Activated CD4-positive, alpha-beta T cell treated with anti-CD3 and anti-CD28 coated beads, Interleukin-2, amount 10 ng/mL, durations not matched to agents 24 days and 14 days (primary cell): ENCODE measurements at places on chromosomes 4 and X.

- no peak for DNase-seq
Observed at GRCh38 chrX:116667346-116668134, 204.8 kb upstream of the CT83 start.

- no peak for DNase-seq
Observed at GRCh38 chr4:88216395-88216794, 58.0 kb upstream of the ABCG2 start.

- DNase-seq = no peak
Observed at GRCh38 chr4:53461244-53461643, 83.8 kb downstream of the FIP1L1 start.

DNA sequence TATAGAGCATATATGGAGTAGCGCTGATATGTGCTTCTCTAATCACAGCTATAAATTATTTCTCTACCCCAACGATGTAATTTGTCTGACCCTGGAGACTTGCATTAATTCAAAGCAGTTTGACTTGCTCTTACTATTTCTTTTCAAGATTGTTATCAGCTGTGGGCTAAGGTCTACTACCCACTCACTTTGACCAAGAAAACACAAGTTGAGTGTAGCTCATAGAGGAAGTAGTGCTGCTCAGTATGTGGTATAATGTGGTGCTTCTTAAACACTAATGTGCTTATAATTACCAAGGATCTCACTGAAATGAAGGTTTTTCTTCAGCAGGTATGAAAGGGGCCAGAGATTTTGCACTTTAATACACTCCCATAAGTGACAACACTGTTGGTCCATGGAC lies 70.1 kb downstream of the INPP4B start:
- no peak for DNase-seq

DNA sequence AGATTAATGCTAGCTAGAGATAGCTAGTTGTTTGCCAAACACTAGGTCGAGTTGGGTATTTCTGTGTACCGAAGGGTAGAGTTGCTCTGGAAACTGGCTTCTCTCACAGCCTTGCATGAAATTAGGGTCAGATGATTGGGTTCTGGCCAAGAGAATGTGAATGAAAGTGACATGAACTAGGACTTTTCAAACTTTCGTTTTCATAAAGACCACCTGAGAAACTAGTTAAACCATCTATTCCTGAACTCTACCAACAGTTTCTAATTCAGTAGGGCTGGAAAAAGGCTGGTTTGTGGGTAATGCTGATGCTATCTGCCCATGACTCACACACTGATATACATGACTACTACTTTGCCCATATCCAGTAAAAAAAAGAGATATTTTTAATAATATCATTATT lies 157.6 kb downstream of the GASK1B start:
- no peak for DNase-seq

DNA sequence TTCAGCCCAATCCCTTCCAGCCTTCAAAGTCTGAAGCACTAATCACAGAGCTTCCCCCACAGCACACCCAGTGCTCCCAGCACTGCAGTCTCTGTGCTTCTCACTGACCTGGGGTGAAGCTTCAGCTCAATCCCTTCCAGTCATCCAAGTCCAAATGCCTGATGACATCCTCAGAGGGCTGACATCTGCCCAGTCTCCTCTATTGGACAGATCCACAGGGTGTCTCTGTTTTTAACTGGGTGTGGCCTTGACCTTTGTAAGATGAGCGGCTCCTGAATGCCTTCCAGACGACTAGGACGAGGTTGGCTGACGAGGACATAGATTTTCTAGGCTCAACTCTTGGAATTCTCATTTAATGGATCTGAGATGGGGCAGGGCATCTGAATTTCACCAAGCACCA lies 7.6 kb upstream of the SLC2A9 start:
- no peak for DNase-seq

- DNase-seq = no peak
Observed at GRCh38 chr4:67674098-67674497, 26.9 kb downstream of the UBA6 start.

GRCh38 chr4:62531731-62532130 lies 1331.6 kb downstream of the ADGRL3 start:
- DNase-seq = no peak

DNA sequence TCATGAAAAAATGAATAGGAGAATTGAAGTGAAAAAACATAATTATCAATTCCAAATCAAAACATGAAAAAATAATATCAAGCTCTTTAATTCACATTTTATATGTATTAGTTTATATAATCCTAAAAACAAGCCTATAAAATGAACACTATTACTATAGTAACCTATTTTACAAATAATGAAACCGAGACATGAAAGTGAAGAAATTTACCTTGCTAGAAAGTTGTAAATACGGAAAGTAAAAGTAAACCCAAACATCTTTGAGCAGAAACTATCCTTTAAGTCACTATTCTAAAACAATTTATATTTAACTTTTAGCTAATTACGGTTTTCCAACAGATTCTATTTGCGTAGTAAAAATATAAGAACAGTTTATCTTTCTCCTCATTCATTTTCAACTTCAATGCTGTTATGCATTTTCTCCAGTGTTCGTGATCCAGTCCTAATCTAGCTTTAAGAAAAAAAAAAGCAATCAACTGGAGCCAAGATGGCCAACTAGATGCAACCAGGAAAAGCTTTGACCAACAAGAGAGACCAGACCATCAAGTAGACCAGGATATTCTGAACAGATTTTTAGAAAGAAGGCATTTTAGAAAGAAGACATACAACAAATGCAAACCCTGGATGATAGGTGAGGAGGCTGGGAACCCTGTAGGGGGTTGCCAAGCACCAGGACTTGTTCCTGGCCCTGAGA lies 67.0 kb downstream of the DDX53 start:
- no peak for DNase-seq

DNA sequence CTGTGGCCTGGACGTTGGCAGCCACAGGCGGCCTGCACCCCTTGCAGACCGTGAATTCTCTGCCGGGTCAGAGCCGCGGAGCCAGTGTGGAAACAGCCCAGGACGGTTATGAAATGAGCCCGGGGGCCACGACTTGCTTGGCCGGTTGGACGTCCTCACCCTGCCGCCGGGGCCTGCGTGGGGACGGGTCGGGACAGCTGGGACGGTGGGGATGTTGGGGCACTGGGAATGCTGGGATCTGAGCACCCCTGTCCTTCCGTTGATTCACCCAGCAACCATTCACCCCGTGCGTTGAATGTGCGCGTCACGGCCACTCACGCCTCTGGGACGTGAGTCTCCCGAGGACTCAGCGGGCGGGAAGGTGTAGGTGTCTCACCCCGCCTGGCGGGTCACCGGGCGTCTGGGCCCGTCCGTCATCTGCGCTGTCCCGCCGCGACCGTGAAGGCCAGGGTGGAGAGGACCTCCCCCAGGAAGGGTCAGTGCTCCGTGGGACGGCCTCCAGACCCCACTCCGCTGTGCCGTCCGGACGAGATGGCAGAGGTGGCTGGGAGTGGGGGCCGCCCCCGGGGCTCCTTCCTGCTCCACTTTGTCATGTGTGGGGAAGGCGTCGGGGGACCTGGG lies 4.5 kb upstream of the PLCXD1 start:
- peak; percentile 65 for DNase-seq

- DNase-seq = no peak
Observed at GRCh38 chrX:15391850-15392249, 7.6 kb upstream of the VEGFD start.

DNA sequence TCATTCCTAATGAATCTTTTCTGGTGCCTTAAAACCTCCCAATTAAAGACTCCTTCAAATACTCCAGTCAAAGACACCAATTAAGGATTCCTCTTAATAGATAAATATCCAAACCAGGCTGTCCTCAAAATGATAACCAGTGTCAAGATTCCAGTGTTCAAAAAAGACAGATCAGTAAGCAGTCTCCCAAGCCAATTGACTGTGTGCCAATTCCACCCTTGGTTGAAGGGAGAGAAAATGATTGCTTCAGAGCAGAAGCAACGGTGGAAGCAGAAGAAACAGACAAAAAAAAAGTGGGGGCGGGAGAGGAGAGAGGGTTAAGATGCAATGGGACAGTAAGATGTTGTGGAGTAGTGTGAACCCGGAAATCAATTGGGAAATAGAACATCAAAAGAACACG lies 216.0 kb upstream of the FTHL17 start:
- DNase-seq = no peak

DNA sequence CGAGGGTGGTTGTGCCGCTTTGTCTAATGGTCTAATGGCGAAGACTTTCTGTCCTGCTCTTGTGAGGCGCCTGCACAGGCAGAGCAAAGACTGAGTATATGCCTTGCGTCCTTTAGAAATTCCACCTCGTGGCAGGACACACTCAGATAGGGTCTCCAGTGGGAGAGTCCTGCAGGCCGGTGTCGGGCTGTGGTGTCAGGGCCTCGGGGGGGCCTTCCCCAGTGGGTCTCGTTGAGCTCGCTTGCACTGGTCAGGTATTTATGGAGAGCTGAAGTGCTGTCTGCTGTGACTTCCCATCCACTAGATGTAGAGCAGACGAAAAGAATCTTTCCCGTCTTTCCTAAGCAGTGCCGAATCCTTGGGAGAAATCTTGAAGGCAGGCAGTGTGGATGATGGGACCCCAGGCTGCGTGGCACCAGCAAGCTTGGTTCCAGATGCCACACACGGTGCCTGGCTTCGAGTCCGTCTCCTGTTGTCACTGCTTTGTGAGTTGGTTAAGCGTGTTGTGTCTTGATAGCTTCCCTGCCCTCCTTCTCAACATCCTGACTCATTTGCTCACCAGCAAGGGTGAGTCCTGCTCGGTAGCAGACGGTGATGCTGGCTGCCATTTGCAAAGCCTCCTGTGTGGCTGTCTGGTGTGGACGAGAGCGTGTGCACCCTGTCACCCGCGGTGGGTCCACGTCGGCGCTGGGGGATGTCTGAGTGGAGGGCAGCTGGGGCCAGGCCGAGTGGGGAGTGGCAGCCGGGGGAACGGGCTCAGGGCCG lies 20.5 kb downstream of the MAEA start:
- no peak for DNase-seq

DNA sequence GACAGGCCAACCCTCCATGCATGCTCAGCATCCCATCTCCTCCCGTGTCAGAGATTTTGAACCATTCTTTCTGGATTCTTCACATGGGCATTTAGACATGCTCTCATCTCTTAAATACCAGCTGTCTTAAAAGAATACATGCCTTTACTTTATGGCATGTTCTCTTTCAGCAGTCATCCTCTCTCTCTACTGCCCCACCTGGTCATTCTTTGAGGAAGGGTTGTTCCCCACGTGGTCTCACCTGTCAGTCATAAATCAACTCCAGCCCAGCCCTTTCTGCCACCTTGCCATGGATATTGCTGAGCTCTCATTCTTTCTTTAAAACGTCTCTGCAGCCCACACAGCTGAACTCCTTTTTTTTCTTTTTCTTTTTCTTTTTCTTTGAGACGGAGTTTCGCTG lies 111.3 kb downstream of the ARHGAP10 start:
- no peak for DNase-seq

DNA sequence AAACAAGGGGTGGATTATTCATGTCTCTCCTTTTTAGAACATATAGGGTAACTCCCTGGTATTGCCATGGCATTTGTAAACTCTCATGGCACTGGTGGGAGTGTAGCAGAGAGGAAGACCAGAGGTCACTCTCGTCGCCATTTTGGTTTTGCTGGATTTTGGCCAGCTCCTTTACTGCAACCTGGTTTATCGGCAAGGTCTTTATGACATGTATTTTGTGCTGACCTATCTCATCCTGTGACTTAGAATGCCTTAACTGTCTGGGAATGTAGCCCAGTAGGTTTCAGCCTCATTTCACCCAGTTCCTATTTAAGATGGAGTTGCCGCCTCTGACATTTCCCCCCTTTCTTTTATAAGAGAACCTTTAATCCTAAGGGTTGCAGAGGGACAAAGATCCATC lies 45.8 kb downstream of the MGST2 start:
- DNase-seq = no peak

DNA sequence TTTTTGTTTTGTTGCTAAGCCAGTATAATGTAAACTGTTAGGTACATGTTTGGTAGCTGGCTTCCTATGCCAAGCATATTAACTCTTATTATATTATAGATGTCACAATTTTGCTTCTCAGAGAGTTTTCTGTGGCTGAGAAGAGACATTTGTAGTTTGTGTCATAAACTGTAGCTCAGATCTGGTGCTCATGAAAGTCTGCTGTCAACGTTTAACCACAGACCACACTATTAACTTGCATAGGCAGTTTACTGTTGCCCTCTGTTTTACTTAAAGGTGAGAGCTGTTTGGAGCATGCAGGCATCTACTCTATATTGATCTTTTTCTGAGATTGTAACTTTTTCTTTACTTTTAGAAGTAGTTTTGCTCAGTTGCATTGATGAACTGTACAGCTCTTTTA lies 166.8 kb downstream of the TLL1 start:
- no peak for DNase-seq

- DNase-seq = no peak
Observed at GRCh38 chr4:104492183-104492771, 2.4 kb downstream of the CXXC4 start.

DNA sequence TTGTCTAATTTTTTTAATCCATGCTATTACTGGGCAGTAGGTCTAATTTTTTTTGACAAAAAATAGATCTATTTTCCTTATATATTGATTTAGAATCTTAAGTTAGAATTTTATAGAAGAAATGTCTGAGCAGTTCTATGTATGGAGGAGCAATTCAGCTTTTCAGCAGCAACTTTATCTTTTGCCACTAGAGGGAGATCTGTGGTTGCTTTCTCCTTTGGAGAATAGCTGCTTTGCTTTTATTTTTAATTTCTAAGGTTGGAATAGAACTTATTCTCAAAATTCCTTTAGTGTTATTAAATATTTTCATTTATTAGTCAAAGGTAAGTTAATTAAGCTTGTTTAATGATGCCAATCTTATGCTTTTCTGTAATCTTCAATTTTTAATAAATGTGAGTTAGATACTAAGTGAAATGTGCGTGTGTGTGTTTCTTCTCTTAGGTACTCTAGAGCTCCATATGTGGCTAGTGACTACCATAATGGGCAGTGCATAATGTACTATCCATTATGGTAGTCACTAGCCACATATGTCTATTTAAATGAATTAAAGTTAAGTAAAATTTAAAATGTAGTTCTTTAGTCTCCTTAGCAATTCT lies 29.3 kb downstream of the FAM199X start:
- peak; percentile 65 for DNase-seq

- no peak for DNase-seq
Observed at GRCh38 chr4:188639479-188640100, 500.3 kb downstream of the TRIML1 start.

- no peak for DNase-seq
Observed at GRCh38 chrX:78237127-78237526, 90.3 kb downstream of the CYSLTR1 start.

DNA sequence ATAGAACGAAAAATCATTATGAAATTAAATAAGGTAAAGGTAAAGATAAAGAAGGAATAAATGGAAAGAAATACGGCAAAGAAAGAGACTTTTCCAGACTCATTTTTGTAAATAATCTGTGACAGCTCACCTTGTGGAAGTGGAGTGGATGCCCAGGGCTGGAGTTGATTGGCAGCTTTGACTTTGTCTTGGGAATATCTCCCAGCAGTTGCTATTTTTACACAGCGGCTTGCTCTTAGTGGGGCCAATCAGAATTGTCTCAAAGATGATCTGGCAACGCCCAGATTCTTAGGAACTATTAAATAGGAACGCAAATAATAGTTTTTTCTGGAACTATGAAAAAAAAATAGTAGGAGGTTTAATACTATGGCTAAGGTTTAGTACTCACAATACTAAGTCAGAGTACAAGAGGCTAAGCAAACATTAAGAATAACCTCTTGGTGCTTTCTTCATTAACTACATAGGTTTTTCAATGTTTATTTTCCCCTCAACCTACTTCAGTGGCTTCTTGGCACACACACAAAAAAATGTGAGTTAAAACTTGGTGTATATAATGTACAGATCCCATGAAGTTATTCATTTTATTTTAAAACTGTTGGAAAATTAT lies 132.7 kb downstream of the TRAM1L1 start:
- no peak for DNase-seq

- DNase-seq = no peak
Observed at GRCh38 chrX:49030283-49030682, 12.9 kb downstream of the TFE3 start.
